Ammon's horn (tissue), 1 donor: ENCODE measurements at places on chromosomes 5 and 9.

DNA sequence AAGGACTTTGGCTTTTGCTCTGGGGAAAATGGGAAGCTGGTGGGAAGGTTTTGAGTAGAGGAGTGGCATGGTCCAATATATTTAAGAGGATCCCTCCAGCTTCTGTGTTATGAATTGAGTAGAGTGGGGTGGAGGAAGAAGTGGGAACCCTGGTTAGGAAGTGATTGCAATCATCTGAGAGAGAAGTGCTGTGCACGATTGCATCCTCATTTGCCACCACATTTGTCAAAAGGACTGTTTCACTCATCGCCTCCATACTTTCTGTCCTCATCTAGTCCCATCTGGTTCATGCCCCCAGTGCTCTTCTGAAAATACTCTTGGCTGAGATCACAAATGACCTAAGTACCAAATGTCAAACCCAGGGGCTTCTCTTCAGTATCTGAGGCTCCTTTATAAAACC is 192.1 kb downstream of the RAB3C start:
- no peak for DNase-seq

GRCh38 chr9:108783731-108784495 is 71.9 kb downstream of the ACTL7B start:
- no peak for DNase-seq

GRCh38 chr5:157108976-157109375 is at the start of gene HAVCR2:
TSS of gene HAVCR2 (minus strand) at chr5:157109044. CDS start at chr5:157108983, 61 bp downstream.
- DNase-seq = peak; percentile 72

DNA sequence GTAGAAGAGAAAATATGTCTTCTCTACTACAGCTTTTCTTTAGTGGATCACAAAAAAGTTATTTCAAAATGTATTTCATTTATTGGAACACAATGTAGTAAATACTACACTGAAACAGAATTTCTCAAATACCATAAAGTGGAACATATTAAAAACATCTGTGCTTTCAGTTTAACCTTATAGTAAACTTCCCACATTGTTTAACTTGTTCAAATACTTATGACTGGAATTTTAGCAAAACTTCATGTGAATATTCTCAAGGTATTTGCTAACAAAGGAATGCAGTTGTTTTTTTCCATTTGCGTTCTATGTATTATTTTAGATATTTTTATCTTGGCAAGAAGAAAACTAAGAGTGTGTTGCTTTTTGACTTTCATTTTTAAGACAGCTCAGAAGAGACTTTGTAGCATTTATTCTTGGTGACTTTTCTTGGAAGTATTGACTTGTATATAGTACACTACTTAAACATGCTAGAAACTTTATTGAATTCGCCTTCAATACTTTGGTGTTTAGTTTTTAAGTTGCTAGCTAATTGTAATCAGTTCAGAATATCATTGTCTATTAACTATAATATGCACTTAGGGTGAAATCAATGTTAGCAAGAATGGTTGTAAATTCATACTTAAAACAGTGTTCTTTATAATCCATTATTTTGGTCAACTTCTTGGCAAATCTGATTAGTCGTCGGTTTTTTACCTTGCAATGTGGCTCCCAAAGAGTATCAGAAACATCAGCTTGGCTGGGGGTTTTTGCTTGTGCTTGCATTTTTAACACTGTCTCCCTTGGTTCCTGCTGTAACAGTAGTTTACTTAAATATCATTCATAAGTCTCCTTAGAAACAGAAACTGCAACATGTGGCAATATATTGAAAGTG is 5.0 kb upstream of the RHOBTB3 start:
- no peak for DNase-seq

- DNase-seq = no peak
Observed at GRCh38 chr5:153860195-153860886, 178.4 kb downstream of the FAM114A2 start.

DNA sequence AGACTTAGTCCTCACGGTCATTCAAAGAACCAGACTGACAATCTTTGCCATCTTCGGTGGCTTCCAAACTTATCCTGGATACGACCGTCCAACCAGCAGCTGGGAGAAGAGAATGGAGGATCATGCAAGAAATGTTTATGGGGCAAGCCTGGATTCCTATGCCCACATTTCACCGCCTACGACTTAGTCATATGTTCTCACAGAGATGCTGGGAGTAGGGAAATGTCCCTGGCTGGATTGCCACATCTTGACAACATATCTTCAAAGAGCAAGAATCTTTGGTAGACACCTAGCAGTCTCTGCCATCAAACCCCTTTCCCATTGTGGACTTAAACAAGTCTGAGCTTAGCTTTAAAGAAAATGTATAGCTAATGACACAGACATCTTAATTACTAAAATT is 5.0 kb downstream of the MED7 start:
- no peak for DNase-seq

- DNase-seq = no peak
Observed at GRCh38 chr5:82511134-82511533, 233.0 kb upstream of the RPS23 start.

GRCh38 chr9:70510157-70510770 is 95.8 kb upstream of the KLF9 start:
- peak; percentile 37 for DNase-seq

DNA sequence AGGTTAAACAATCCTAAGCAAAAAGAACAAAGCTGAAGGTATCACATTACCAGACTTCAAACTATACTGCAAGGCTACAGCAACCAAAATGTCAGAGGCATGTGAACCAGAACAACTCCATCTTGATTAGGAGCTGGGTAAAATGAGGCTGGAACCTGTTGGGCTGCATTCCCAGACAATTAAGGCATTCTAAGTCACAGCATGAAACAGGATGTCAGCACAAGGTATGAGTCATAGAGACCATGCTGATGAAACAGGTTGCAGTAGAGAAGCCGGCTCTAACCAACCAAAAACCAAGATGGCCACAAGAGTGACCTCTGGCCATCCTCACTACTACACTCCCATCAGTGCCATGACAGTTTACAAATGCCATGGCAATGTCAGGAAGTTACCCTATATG is 252.0 kb downstream of the RASEF start:
- no peak for DNase-seq

GRCh38 chr9:33133186-33133585 is 34.0 kb downstream of the B4GALT1 start:
- peak; percentile 27 for DNase-seq

- peak; percentile 65 for DNase-seq
Observed at GRCh38 chr5:7849681-7850394, 1.1 kb downstream of the CFAP90 start.

DNA sequence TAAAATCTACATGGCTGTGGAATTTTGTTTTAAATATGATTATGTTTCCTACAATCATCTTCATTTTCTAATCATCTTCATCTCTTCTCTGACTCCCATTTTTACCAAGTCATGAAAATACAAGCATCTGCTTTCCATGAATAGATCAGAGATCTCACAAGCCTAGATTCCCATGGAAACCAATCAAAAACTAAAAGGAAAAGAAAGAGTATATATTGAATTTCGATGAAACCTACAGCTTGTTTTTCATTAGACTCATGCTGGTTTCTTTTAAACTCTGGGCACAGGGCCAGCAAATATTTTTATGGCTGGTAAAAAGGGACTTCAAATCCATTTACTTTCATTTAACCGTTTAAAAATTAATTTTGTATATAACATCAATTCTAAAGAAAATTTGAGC is 51.2 kb downstream of the INVS start:
- DNase-seq = peak; percentile 3

- peak; percentile 54 for DNase-seq
Observed at GRCh38 chr5:150119421-150120061, 33.2 kb upstream of the CSF1R start.

- peak; percentile 91 for DNase-seq
Observed at GRCh38 chr9:72365525-72366256, 683 bp upstream of the ZFAND5 start.

DNA sequence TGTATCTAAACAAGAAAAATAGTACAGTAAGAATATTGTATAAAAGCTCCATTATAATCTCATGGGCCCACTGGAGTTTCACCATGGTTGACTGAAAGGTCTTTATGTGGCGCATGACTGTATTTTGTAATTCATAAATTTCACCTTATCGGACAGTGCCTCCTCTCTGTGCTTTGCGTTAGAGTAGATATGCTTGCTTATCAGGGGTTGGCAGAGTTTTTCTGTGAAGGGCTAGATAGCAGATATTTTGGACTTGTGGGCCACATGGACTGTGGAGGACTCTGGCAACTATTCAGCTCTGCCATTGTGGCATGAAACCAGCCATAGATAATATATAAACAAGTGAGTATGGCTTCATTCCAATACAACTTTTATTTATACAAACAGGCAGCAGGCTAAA is 23.2 kb downstream of the GAPVD1 start:
- no peak for DNase-seq

DNA sequence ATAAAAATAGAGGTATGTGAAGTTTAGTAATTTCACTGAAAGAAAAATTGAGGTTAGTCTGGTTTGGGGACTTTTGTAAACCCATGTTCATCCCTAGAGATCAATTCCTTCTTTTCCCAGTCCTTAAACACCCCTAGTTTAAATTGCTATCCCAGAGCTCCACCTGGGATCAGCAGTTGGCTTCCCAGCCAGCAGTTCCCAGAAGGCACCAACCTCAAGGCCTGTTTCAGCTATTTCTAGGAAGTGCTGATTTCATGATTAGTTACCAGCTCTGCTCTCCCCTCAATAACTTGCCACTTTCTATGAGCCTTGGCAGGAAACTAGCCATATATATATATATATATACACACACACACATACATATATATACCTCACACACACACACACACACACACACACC is 30.5 kb downstream of the EPB41L4B start:
- no peak for DNase-seq

GRCh38 chr9:37618817-37619216 is 26.4 kb upstream of the TOMM5 start:
- no peak for DNase-seq

DNA sequence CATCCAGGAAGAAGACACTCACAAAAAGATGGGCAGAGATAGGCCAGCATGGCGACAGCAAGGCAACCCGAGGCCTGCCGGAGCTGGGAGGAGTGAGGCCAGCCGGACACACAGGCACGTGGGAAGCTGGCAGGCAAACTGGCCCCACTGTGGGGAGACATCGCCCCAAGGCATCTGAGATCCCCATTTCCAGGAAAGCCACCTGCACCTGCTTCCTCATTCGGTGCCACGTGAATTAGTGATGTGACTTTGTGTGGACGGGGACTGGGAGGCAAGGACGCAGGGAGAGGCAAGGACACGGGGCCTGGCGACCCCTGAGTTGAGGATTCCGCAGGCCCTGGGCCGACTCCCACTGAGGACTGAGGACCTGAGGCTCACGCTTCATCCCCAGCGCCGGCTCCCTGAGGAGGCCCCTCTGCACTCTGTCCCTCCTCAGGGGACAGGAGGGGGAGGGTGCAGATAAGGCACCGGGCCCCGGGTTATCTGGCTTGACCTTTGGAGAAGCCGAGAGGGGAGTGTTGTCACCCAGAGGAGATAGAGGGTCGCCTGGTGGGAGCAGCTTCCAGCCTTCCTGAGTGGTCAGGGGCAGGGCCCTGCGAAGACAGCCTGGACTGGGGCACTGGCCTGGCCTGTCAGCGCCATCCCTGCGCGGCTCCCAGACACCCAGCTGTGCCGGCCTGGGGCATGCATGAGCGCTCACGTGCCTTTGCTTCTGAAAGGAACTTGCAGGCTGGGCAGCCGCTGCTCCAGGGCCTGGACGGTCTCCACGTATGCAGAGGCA is 39.7 kb downstream of the NDUFS6 start:
- DNase-seq = no peak

DNA sequence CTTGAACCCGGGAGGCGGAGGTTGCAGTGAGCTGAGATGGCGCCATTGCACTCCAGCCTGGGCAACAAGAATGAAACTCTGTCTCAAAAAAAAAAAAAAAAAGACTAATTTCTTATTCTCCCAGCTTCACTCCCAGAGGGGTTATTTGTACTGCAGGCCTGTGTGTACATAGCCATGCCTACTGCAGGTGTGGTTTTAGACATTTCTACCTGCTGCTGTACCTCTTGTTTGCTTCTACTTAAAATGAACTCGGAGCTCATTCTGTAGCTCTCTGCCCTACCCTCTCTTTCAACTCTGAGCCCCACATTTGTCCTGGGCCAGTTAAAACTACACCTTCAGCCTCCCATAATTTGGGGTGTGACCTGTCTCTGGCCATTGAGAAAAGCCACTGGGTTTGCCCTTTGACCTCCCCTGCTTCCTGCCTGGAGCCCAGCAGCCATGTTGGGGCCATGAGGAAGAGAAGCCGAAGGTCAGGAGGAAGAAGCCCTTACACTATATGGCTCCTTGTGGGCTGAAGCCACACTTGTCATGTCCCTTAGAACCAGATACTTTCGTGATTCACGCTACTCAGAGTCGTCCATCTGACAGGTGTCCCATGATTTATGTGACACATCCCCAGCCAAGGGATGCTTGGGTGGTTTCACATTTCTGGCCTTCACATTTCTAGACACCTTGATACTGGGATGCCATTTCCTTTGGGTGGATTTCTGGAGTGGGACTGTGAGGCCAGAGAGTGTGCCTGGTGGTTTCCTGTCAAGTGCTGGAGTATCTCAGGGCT is 9.4 kb upstream of the CARD19 start:
- DNase-seq = no peak

DNA sequence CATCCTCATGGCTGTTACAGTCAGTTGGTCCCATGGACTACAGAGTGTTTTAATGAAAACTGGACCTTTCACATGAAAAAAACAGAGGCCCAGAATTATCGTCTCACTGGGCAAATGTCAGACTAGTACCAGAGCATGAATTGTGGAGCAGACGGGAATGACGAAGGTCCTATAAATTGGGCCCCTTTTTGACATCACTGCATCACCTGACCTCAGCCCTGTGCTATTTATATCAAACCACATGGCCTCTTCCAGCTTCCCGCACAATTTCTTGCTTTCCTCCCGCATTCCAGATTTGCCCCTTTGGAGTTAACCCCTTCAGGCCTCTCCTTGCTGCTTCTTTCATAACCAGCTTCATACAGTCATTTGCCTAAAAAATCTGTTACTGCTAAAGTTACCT is 301.7 kb downstream of the ATPSCKMT start:
- DNase-seq = no peak

DNA sequence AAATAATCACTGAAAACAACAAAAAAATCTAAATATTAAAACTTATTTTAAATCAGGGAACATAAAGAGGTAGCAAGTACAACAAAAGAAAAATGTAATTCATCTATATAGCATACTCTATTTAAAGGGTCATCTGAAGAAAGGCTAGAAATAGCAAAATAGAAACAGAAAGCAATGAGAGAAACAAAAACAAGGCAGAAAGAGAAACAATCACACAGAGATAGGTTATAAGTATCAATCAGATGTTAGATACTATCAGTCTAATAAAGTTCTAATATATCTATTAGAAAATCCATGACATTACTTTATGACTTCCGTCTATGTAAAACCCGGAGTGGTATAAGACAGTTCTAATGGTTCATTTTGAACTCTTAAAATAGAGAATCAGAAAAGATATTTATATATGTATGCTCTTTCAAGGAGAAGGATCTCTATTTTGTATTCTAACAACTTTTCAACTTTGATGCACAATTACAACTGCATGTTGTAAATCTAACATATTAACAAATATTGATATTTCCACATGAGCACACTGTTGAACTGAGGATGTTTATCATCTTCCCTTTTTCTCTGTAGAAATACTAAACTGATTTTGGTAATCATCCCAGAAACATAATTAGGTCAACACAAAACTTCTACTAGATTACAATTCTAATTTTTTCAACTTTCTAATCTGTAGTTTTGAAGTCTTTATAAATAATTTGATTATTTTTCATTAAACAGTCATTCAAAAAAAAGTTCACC is 15.8 kb downstream of the RICTOR start:
- no peak for DNase-seq
